Right ventricle myocardium inferior (tissue), 1 donor: ENCODE measurements at places on chromosomes 1 and 21.

- no peak for DNase-seq
Observed at GRCh38 chr1:93443454-93443853, 4.5 kb upstream of the FNBP1L start.

DNA sequence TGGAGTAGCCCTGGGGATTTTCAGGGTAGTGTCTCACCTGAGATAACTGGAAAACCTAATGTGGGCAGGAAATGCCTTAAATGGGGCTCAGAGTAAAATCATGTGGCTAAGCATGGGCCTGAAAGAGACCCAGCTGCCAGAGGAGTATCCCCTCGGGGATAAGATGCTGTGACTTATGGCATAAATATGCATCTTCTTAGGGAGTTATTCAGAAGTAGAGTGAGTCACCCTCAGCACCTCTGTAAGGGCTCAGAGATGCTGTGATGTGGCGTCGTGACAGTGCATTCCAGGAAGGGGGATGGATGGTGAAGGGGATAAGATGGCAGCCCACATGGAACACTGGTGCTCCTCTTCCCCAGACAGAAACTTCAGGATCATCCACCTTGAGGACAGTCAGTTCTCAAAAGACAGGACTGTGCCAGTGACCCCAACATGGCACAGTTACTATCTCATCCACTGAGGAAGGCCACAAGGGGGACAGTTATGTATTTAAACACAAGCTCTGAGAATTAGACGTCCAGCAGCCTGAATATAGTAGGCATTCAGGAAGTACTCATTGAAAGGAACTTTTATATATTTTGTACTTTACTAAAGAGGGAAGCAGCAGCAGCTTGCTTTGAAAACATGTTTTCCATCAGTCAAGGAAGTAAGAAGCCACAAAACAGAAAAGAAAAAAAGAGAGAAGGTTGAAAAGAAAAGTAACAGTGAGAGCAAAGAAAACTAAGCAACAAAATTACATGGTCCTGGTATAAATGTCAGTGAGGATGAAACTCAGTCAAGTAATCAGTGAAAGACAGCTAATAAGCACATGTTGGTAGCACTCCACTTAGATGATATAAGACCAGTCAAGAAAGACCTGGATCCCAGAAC is 8.3 kb downstream of the IL24 start:
- no peak for DNase-seq

GRCh38 chr1:32274646-32275340 is 17.1 kb upstream of the HDAC1 start:
- no peak for DNase-seq

GRCh38 chr1:3683992-3684391 is 31.7 kb downstream of the TP73 start:
- no peak for DNase-seq

GRCh38 chr1:69700770-69701169 is 133.0 kb downstream of the LRRC7 start:
- no peak for DNase-seq

- no peak for DNase-seq
Observed at GRCh38 chr1:17551755-17552234, 12.3 kb downstream of the ARHGEF10L start.

DNA sequence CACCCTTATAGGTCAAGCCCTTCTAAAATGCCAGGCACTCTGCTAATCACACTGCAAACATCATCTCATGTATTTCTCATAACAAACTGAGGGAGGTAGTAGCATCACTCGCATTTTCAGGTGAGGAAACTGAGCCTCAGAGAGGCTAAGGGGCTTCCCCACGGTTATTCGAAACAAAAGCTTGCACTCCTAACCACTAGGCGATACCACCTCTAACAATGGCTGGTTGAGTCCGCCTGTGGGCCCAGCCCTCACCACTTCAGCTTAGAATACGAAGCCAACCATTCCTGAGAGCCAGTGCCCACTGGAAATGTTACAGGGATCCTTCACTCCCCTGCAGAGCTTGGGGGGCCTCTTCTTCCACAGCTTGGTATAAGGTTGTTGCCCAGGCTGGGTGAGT is 65.3 kb upstream of the TENT5C start:
- DNase-seq: no peak

DNA sequence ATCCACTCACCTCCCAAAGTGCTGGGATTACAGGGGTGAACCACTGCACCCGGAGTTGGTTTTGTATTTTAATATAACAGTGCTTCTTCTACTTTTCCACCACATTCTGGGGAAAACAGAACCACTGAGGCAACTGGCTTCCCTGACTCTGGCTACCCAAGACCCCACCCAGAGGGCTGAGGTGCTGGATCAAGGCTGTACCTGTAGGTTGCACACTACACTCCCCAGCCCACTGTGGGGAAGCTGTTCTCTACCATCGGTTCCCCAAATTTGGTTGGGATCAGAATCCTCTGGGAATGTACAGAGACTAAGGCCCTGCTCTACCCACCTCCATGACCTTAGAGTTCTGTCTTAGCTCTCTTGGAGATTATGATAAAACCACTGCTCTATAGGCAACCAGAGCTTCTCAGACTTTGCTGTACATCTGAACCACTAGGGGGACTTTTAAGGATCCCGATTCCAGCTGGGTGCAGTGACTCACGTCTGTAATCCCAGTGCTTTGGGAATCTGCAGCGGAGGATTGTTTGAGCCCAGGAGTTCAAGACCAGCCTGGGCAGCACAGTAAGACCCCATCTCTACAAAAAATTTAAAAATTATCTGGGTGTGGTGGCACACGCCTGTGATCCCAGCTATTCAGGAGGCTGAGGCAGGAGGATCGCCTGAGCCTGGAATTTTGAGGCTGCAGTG is 51.6 kb downstream of the GNG4 start:
- DNase-seq: no peak

GRCh38 chr1:203364094-203364801 is 13.3 kb upstream of the FMOD start:
- DNase-seq: peak; percentile 82

DNA sequence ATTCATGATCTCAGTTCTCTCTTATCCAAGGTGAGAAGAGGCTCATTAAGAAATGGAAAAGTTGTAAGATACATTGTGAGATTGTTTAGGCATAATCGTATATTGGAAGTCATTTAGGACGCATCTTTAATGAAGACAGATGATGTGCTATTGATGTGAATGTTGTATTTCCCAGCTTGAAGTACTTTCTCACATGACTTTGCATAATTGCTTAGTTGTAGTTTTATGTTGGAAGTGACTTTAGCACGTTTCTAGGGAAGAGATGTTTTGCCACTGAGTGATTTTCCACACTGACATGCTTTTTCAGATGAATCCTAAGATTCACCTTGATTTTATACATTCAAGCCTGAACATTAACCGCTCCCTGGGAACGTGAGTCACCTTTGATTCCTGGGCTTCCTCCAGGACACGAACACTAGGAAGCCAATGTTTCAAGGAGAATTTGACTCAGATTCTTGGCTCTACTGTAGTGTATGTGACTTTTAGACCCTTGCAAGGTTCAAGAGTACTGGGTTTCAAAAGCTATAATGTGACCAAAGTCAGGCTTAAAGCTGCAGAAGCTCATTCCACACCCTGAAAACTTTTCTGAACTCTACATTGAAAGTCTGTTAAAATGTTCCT is 27.9 kb downstream of the ANGEL2 start:
- DNase-seq: no peak

- no peak for DNase-seq
Observed at GRCh38 chr1:66570196-66570595, 36.2 kb downstream of the SGIP1 start.

DNA sequence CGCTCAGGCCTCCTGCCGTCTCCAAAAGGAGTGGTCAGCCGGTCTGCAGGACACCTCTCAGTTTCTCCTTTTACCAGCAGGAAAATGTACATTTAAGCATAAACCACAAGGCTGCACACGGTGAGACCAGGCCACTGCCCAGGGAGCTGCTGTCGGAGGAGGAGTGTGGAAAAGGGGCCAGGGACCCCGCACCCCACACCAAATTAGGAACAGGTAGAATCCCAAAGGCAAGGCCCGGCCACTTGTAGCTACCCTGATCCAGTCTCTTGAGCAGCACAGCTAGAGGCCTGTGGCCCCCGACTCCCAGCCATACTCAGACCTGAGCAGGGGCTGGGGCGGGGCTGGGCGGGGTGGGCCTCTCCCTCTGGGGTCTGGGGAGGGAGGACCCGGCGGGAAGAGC is 78.0 kb downstream of the PIK3CD start:
- no peak for DNase-seq

DNA sequence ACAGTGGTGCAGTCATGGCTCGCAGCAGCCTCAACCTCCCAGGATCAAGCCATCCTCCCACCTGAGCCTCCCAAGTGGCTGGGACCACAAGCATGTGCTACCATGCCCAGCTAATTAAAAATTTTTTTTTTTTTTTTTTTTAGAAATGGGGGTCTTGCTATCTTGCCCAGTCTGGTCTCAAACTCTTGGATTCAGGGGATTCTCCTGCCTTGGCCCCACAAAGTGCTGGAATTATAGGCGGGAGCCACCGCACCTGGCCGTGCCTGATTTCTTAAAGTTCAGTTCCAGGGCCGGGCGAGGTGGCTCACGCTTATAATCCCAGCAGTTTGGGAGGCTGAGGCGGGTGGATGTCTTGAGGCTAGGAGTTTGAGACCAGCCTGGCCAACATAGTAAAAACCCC is 6.4 kb downstream of the THAP3 start:
- DNase-seq: no peak

- DNase-seq: no peak
Observed at GRCh38 chr1:221069178-221069903, 190.1 kb downstream of the HLX start.

DNA sequence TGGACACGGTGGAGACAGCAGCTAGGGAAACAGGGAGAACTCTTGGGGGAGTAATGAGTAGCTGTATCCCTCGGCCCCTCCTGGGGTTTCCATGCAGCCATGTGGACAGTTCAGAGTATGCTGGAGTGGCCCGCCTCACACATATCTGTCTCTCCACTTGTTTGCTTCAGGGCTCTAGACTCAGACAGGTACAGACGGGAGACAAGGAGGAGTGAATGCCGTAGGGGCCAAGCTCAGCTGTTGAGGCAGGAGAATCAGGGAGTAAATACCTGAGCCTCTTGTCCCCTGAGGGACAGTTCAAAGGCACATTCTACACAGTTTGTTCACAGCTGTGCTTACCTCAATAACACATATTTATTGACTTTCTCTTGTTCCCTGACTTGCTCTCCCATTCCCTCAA is 7.7 kb upstream of the PTGFRN start:
- no peak for DNase-seq

GRCh38 chr1:100746542-100746932 is 27.0 kb downstream of the VCAM1 start:
- no peak for DNase-seq

GRCh38 chr1:38783640-38784229 is 75.8 kb downstream of the RRAGC start:
- DNase-seq: no peak

GRCh38 chr1:65985393-65986066 is 192.8 kb downstream of the PDE4B start:
- DNase-seq: no peak

- DNase-seq: no peak
Observed at GRCh38 chr1:109937738-109938137, 27.1 kb downstream of the CSF1 start.

GRCh38 chr21:33993286-33994231 is 78.0 kb upstream of the ATP5PO start:
- no peak for DNase-seq

DNA sequence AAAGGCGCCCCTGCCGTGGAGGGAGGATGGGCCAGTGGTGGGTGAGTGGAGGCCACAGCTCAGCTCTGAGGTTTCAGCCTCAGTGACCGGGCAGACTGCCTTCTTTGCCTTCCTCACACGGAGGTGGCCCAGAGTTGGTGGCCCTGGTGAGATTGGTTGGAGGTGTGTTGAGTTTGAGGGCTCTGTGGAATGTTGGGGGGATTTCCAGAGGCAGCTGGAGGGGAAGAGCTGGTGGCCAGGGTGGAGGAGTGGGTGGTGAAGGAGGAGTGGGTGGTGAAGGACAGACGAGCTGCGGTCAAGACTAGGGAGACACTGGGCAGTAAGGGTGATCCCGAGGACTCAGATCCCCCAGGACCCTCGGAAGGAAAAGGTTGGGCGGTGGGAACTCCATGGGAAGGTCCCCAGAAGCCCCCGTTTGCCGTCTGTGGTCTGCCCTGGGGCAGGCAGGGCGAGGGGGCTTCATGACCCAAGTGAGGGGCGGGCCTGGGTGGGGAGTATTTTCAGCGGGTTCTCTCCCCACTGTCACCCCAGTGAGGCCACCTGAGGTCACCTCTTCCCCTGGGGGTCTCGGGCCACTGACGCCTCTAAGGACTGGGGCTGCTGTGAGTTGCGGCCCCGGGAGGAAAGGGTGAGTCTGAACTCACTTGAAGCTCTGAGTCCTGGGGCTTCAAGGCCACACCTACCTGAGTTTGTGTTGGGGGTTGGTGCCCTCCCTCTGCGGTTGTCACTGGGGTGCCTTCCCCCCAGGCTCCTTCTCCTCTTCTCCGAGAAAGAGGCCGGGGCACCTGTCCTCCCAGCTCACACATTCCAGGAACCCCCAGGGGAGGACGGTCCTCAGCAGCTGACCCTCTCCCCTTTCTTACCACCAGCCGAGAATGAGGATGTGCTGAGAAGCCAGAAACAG is 22.7 kb upstream of the PIK3CD start:
- DNase-seq: peak; percentile 60

- no peak for DNase-seq
Observed at GRCh38 chr1:19476450-19477190, 8.7 kb downstream of the CAPZB start.

DNA sequence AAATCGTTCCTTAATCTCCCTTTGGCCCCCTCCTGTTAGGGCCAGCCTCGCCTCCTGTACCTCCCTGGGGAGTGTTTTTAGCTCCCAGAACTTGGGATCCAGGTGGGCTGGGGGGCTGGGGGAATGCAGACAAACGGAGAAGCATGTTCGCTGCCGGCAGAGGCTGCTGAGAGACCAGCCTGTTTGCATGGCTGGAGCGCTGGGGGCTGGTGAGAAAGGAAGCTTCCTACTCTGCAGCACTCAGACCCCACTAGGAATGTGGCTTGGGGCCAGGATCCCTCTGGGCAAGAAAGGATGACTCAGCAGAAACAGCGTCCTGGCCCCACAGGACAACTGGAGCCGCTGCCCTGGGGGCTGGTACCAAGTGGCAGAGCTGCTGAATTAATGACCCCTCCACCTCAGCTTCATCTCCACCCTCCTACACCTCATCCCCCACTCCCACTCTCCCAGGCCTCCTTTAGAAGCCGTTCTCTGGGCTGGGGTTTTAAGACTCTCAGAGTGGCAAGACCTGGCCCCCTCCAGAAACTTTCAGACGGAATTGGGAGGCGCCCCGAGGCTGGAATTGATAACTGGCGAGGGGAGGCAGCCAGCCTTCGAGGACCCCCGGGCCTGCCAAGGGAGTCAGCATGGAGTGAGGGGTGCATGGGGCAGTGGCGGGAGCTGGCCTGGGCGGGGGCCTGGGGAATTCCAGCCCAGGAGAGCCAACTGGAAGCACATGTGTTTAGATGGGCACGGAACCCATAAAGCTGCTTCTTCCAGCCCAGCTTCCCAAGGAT is 28.5 kb upstream of the EPS8L3 start:
- DNase-seq: peak; percentile 84

GRCh38 chr1:10031461-10031860 is 1.3 kb upstream of the UBE4B start:
- no peak for DNase-seq

- DNase-seq: no peak
Observed at GRCh38 chr1:236908669-236909068, 95.6 kb downstream of the MT1HL1 start.
